ENCODE measurements at places on chromosomes 12 and 14. TPM values are rescaled to one million over a fixed set of nuclear protein-coding genes. Genes with fewer than 3 reads are reported as not detected.

GPRC5D gene
- total RNA-seq = not detected

CLEC9A gene
- total RNA-seq = 0.22 TPM

SLC25A21 gene
- 0.44 TPM for total RNA-seq

FGF23 gene
- total RNA-seq = not detected

ZFHX2 gene
- 1.1 TPM for total RNA-seq

TMPRSS12 gene
- not detected for total RNA-seq

DNA sequence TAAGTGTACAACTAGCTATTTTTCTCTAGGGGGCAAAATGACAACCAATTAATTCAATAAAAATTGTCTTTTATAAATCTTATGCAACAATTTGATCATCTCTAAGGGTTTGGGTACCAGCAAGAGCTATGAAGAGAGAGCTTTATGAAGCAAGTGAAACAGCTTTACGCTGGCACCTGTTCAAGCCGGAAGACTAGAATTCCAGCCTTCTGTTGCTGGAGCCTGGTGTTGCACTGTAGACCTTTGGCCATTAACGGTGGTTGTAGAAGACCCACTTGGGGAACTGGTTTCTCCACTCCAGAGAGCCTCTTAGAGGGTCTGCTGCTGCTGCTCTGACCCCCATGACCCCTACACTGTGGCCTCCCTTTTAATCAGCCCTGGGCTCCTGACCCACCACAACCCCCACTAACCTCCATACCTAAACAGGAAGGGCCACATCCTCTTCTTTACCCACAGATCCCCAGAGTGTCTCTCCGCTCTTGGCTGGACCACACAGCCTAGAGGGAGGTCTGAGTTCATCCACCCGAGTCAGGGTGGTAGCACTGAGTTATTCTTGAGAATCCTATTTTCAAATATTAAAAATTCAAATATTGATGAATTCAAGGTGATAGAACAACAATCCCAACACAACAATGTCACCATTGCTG lies 54.6 kb upstream of the STON2 start:
- H3K27me3 ChIP-seq = no peaks in the 10 kb centered on the region
- no peaks in the 10 kb centered on the region for H3K4me1 ChIP-seq
- no peak overlapping the region for H3K4me3 ChIP-seq
- H3K36me3 ChIP-seq = no peaks in the 10 kb centered on the region
- DNase-seq = no peak

DNA sequence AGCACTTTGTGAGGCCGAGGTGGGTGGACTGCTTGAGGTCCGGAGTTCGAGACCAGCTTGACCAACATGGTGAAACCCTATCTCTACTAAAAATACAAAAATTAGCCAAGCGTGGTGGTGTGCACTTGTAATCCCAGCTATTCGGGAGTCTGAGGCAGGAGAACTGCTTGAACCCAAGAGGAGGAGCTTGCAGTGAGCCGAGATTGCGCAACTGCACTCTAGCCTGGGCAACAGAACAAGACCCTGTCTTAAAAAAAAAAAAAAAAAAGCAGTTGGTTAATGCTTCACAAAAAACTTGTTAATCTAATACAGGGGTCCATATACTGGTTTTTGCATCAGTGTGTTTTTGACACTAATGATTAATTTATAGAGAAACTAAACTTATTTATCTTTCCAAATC lies 18.5 kb upstream of the SLC7A8 start:
- no peak overlapping the region for H3K4me3 ChIP-seq
- DNase-seq = no peak
- no peaks in the 10 kb centered on the region for H3K27me3 ChIP-seq
- no peaks in the 10 kb centered on the region for H3K36me3 ChIP-seq

DNA sequence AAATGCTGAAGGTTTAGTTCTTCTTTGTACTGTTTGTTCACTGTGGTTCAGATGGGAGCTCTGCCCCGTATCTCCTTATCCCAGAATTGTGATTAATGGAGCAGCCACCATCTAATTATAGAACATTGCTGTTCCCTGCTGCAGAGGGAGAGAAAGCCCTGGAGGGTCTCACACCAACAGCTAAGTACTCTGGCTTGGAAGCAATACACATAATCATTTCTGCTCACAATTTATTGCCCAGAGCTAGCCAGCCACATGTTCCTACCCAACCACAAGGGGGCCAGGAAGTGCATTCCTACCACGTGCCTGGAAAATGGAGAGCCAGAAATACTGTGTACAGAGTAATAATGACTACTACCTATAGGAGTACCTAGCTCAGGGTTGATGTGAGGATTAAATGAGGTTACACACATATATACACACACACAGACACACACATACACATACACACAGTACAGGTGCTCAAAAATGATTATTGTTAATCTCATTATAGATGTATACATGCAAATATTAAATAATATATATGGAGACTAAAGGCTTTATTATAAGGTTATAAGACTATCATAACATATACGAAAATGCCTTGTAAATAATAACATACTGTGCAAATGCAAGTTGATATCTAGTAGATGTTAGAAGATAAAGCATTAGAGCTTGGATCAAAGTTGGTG lies 22.3 kb downstream of the MSRB3 start:
- H3K36me3 ChIP-seq = no peaks in the 10 kb centered on the region
- no peak overlapping the region for H3K27ac ChIP-seq
- peaks cover 3% of the 10 kb centered on the region for H3K27me3 ChIP-seq
- DNase-seq = no peak
- no peak overlapping the region for H3K4me3 ChIP-seq
- no peaks in the 10 kb centered on the region for H3K4me1 ChIP-seq

DNA sequence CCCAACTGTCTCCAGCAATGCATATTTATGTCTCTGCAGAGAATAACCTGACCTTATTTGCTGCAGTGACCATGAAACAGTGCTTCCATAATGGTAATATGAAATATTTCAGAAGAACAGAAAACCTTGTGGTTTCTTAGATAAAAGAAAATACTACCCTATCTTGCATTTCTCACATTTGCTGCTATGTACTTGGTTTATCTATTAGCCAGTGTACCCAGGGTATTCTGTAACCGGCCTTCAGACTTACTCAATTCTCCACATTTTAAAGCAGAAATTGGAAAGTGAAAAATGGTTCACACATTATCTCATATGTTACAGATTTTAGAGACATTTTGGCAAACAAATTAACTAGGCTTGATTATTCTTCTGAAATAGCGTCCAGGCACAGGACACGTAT lies 57.9 kb upstream of the CCDC91 start:
- H3K27me3 ChIP-seq = no peaks in the 10 kb centered on the region
- no peaks in the 10 kb centered on the region for H3K36me3 ChIP-seq
- H3K4me3 ChIP-seq = no peak overlapping the region
- H3K27ac ChIP-seq = no peak overlapping the region
- DNase-seq = no peak
- no peaks in the 10 kb centered on the region for H3K4me1 ChIP-seq

DNA sequence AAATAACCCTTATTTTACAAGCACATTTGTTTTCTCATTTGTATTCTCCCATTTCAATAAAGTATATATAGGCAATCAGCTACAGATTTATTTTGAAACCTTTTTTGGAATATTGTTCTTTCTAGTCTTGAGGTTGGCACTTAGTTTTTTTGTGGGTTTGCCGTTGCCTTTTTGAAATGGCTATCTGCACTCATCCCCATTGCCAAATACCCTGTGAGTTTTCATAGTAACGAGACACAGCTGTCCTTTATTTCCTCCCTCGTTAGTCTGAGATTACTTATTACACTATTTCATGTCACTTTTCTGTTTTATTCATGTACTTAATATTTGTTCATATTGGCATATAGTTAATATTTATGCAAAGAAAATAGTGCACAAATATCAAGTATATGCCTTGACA lies 1104.0 kb downstream of the SLC6A15 start:
- no peak for DNase-seq
- H3K4me3 ChIP-seq = no peak overlapping the region
- no peaks in the 10 kb centered on the region for H3K4me1 ChIP-seq
- H3K36me3 ChIP-seq = no peaks in the 10 kb centered on the region
- no peak overlapping the region for H3K27ac ChIP-seq

DNA sequence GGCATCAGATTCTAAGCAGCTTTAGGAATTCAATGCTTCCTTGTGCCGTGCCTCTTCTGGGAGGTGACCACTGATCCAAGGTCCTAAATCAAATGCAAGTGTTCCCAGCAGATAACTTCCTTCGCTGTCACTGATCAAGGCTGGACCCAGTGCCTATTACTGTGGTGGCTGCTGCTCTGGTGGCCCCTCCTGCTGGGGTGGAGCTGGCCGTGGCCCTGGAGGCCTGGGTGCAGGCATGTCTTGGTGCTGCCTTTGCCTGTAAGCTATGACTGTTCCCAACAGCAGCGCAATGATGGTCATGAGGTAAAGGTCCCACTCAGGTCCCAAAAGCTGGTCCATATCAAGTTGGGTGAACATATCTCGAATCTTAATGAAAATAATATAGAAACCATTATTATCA lies 56.8 kb downstream of the SEL1L start:
- no peak for DNase-seq
- H3K27ac ChIP-seq = no peak overlapping the region
- no peaks in the 10 kb centered on the region for H3K27me3 ChIP-seq
- H3K4me1 ChIP-seq = peaks cover 14% of the 10 kb centered on the region
- no peak overlapping the region for H3K4me3 ChIP-seq

GRCh38 chr14:91041450-91041849 lies 19.0 kb downstream of the RPS6KA5 start:
- no peaks in the 10 kb centered on the region for H3K36me3 ChIP-seq
- H3K4me3 ChIP-seq = no peak overlapping the region
- H3K27me3 ChIP-seq = no peaks in the 10 kb centered on the region
- no peak overlapping the region for H3K27ac ChIP-seq

- no peak for DNase-seq
- no peaks in the 10 kb centered on the region for H3K27me3 ChIP-seq
- H3K4me1 ChIP-seq = peaks cover 6% of the 10 kb centered on the region
- no peak overlapping the region for H3K27ac ChIP-seq
- no peak overlapping the region for H3K4me3 ChIP-seq
- H3K36me3 ChIP-seq = no peaks in the 10 kb centered on the region
Observed at GRCh38 chr14:101823066-101823465, 61.6 kb downstream of the PPP2R5C start.

GRCh38 chr12:3564411-3564810 lies 73.4 kb downstream of the PRMT8 start:
- no peak overlapping the region for H3K27ac ChIP-seq
- no peaks in the 10 kb centered on the region for H3K36me3 ChIP-seq
- H3K4me1 ChIP-seq = no peaks in the 10 kb centered on the region
- no peak for DNase-seq
- H3K27me3 ChIP-seq = no peaks in the 10 kb centered on the region
- no peak overlapping the region for H3K4me3 ChIP-seq

- no peak for DNase-seq
- H3K4me1 ChIP-seq = peaks cover 10% of the 10 kb centered on the region
- no peak overlapping the region for H3K4me3 ChIP-seq
- H3K27ac ChIP-seq = no peak overlapping the region
Observed at GRCh38 chr12:69252033-69252432, 12.7 kb downstream of the CPSF6 start.

- no peaks in the 10 kb centered on the region for H3K27me3 ChIP-seq
- no peak overlapping the region for H3K4me3 ChIP-seq
- H3K36me3 ChIP-seq = no peaks in the 10 kb centered on the region
Observed at GRCh38 chr14:69269381-69269780, 9.4 kb downstream of the GALNT16 start.

DNA sequence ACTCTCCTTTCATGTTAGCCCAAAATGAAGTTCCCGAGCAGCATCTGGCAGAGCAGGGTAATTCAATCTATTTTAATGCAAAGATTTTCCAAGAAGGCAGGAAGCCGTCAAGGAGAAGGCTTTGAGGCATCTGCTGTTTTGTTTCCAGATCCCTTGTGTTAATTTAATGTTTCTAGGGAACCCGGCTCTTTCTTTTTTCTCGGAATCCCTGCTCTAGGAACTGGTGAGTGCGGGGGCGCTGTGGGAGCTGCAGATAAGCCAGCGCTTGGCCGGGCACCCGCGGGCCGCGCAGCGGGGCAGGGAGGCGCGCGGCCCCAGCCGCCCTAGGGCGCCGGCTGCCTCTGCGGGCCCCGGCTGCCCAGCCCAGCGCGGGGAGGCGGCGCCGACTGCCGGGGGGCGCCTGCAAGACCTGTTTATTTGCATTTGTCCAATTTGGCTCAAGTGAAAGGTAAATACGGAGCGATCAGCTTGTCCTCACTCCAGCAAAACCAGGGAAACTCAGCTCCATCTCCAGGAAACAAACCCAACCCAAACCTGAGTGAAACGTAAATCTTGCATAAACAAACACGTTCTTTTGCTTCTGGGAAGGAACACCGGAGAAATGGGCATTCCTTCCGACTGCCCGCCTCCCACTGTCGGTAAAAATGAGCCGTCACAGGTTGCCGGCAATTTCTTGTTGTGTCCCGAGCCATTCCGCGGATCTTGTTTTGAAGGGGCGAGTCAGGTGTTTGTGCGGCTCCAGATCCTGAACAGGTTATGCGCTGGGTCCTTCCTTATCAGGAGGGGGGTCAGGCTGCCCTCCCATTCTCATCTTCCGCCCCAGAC lies 65.1 kb downstream of the CRADD start:
- H3K27me3 ChIP-seq = no peaks in the 10 kb centered on the region
- peaks cover 24% of the 10 kb centered on the region for H3K4me1 ChIP-seq
- no peaks in the 10 kb centered on the region for H3K36me3 ChIP-seq
- DNase-seq = peak; percentile 70
- peak overlapping the region; percentile 92 for H3K27ac ChIP-seq
- peak overlapping the region; percentile 38 for H3K4me3 ChIP-seq
